ENCODE measurements at places on chromosomes 5 and 9.

DNA sequence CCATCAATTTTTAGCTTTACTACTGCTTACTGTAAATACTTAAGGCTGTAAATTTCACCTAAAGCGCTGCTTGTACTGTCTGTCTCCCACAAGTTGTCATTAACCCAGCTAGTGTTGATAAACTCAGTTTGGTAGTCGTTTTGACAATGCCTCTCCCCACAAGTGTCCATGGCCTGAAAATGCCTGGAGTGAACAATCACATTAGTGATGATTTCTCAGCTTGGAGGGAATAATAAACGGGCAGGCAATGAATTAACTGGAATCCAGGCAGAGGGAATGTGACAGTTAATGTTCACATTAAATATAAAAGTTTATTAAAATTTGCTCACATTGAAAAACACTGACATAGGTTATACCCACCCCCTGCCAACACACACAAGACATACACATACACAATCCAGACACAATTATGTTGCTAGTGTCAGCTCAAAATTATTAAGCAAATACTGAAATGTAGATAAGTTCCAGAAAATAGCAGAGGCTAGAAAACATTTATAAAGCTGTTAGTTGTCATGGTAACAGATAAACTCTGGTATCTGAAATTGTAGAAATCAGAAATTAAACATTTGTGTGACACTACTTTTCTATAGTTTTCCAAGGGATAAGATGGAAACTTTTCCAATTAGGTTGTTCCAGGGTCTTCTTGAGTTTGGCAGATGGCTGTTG, 341.9 kb downstream of the DIRAS2 start:
- ATAC-seq, result no peak

GRCh38 chr5:83654427-83654994, 66.1 kb downstream of the HAPLN1 start:
- ATAC-seq, result no peak

DNA sequence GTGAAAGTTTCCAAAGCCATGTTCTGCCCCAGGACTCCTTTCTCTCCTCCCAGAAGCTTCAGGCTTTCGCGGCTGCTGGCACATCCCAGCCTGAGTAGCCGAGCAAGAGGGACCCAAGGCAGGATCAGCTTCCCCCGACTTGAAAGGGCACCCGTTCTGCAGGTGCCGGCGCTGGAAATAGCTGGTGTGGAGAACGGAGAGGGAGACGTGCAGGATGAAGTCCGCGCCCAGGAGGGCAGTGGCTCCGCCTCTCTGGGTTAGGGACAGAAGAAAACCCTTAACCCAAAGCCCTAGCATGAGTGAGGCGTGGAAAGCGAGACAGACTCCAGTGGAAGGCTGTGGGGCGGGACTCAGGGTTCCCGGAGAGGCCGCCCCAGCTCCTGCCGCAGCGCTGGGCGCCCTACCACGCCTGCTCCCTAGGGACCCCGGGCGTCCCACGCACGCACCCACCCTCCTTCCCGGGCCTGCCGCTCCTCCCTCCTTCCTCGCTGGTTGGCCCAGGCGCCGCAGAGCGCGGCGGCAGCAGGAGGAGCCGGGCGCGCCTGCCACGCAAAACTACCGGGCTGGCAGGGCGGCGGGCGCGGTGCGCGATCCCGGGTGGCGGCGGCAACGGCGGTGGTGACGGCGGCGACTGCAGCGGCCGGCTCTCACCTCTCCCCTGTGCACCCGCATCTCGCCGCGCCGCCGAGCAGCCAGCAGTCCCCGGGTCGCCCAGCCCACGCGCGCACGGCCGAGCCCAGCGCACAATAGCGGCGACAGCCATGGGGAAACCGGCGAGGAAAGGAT, at the start of gene SLC1A1:
Gene SLC1A1, plus strand, starts transcription at position 550 of the 786 bp plus-strand sequence. Its CDS starts 212 bp downstream, at position 762.
- ATAC-seq, result peak; percentile 79

GRCh38 chr5:149221326-149221725, 50.3 kb upstream of the AFAP1L1 start:
- no peak for ATAC-seq

DNA sequence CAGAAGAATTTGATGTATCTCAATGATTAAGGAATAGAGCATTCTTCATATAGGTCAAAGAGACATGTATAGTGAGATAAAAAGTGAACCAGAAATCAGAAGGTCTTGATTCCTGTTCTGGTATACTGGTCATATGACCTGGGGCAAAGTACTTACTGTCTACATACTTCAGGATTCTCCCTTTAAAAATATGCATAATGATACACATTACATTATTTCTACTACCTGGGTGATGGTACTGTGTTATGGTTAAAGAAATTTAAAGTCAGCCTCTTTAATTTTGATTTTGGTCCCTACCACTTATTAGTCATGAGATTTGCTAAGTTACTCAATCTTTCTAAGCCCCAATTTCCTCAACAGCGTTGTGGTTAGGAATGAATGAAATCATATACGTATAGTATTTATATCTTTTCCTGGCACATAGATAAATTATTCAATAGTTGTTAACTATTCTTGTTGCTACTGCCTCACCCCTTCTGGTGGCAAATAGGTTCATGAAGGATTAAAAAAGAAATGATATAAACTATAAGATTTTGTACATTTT, 984.1 kb downstream of the TLE4 start:
- no peak for ATAC-seq

GRCh38 chr9:117095081-117095480, 319.8 kb downstream of the ASTN2 start:
- ATAC-seq, result peak; percentile 18

- peak; percentile 100 for ATAC-seq
These were observed 109.3 kb upstream of the IFNE start for GRCh38 chr9:21591221-21592062.

- no peak for ATAC-seq
These were observed 125.0 kb upstream of the PITX1 start for GRCh38 chr5:135158982-135159381.

- no peak for ATAC-seq
These were observed 95.0 kb downstream of the ANKH start for GRCh38 chr5:14776602-14777001.

GRCh38 chr5:101915554-101915953, 380.5 kb downstream of the SLCO4C1 start:
- no peak for ATAC-seq

DNA sequence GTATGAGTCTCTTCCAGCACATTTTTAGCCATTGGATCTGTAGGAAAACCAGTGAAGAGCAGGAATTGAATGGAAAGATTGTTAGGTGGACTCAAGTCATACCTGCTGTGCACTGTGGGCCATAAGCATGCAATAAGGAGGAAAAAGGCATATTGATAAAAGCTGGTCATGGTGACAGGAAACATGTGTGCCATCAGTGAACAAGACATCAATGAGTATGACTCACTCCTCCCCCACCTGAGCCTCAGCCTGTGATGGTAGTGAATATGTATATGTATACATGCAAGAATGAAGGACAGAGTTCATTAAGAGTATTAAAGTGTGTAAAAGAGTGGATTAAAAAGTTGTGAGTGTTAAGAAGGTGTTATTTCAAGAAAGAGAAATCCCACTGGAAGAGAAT, 164.5 kb downstream of the TMEM38B start:
- ATAC-seq, result no peak

DNA sequence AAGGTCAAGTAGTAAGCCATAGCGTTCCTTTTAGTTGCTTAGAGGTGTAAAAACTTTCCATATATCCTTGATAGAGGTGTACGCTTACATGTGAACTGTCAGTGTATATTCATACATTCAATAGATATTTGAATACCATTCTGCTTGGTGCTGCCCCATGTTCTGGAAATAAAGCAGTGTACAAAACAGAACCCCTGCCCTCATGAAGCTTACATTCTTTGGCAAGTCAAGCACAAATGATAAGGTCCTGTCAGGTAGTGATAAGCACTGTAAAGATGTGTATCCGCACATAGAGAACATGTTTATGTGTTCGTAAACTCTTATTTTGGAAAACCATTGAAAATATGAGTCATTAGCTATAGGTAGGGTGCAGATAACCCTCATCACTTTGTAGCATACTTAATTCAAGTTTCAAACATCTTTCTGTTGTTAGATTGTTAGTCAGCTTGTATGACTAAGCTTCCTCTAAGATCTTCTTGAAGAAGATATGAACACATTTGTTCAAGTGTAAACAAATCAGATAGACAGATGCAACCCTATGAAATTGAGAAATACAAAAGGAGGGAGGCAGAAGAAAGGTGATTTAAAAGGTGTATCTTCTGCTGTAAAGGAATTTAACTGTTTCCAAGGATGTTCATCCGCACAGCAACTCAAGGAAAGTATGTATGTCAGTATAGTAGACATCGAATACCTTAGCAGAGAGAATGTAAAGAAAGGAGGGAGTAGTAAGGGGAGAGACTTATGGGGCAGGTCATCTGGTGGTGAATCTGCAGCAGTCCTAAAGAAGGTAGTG, 1.6 kb downstream of the GTF3C4 start:
- no peak for ATAC-seq

DNA sequence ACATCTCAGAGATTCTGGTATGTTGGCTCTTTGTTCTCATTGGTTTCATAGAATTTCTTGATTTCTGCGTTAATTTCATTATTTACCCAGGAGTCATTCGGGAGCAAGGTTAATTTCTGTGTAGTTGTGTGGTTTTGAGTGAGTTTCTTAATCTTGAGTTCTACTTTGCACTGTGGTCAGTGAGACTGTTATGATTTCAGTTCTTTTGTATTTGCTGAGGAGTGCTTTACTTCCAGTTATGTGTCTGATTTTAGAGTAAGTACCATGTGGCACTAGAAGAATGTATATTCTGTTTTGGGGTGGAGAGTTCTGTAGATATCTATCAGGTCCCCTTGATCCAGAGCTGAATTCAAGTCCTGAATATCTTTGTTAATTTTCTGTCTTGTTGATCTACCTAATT, 12.2 kb downstream of the RANBP17 start:
- no peak for ATAC-seq

- peak; percentile 18 for ATAC-seq
These were observed 104.7 kb upstream of the OTULINL start for GRCh38 chr5:14476786-14477435.

GRCh38 chr5:40511801-40512200, 167.9 kb upstream of the PTGER4 start:
- ATAC-seq, result no peak

GRCh38 chr5:77947041-77947428, 170.9 kb upstream of the TBCA start:
- no peak for ATAC-seq

DNA sequence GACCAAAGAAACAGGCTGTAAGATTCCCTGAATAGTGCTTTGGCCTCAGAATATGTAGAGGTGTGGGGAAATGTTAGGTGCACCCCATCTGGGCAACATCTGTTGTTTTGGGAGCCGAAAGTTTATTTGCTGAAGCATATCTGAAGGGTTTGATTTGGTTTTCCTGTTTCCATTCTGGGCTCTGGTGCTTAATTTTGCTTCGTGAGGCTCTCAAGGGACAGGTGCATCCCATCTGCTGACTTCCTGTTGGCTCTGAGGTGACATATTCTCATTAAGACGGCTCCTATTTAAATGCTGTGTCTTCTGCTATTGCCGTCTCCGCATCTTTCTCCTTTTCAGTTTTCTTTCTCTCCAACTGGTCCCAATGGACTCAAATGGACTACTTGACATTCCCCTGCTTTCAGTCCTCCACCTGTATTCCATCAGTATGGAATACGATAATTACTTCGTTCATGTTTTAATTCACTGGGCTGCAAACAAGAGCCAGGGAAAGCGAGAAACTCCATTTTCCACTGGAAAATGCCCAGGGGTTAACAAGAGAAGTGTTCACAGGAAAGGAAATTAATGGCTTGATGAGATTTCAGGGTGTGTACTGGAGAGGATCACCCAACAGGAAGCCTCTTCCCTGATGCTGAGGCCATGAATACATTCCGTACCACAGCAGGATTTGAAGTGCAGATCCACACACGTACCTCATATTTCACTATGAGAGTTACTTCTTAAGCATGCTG, 104.0 kb downstream of the MTX3 start:
- no peak for ATAC-seq

GRCh38 chr9:117073071-117073470, 341.8 kb downstream of the ASTN2 start:
- no peak for ATAC-seq

DNA sequence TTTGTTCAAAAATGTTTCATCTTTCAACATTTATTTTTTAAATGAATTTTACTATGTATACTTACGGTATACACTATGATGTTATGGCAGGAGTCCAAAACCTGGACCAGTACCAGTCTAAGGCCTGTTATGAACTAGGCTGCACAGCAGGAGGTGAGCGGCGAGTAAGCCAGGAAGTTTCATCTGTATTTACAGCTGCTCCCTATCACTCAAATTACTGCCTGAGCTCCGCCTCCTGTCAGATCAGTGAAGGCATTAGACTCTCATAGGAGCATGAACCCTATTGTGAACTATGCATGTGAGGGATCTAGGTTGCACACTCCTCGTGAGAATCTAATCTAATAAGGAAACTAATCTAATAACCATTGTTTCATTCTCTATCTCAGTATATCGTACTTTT, 715.5 kb upstream of the PTPRD start:
- ATAC-seq, result no peak

- peak; percentile 43 for ATAC-seq
These were observed 125.6 kb upstream of the PAPPA start for GRCh38 chr9:116027951-116028350.

DNA sequence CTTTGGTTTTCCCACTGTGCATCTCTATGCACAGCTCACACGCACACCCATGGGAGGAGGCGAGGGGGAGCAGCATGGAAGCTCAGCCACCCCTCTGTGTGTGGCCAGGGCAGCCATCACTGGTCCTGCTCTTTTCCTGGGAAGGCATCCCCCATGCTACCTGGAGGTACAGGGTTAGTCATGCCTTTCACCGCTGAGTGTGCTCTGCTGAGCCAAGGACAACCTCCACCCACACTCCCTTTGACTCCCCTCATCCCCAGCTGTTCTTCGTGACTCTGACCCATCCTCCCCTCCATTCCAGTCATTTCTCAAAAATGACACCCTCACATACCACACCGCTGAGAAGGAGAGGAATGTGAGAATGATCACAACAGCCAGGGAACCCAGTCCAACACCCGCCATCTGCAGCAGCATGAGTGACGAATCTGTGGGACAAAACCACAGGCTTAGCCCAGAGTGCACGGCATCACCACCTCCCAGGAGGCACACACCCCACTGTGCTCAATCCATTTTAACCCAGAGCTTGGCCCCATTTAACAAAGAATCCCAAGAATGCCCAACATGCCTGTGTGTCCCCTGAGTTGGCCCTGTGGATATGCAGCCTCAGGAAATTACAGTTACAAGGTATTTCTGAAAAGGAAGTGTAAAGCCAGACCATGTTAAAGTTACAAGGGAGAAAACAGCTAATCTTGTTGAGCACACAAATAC, 133.4 kb downstream of the SUSD1 start:
- peak; percentile 91 for ATAC-seq

DNA sequence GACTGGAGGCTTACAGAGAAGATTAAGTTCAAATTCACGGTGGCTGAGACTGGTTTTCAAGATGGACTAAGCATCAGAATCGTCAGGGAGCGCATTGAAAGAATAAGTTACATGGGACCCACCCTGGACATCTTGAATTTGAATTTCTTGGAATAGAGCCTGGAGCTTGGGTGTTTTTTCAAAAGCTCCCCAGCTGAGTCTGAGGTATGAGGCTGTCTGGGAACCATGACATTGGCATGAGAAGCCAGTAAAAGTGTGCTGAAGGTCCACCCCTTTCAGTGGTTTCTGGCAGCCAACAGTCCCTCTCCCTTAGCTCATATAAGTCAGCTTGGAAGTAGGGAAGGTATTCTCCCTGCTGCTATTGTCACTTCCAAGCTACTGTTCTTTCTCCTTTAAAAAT, 97.8 kb downstream of the MAST4 start:
- no peak for ATAC-seq
